ENCODE measurements at places on chromosomes 12 and 14.
A peak's percentile ranks its signal among the peaks of the same experiment; 100 is the strongest.

DNA sequence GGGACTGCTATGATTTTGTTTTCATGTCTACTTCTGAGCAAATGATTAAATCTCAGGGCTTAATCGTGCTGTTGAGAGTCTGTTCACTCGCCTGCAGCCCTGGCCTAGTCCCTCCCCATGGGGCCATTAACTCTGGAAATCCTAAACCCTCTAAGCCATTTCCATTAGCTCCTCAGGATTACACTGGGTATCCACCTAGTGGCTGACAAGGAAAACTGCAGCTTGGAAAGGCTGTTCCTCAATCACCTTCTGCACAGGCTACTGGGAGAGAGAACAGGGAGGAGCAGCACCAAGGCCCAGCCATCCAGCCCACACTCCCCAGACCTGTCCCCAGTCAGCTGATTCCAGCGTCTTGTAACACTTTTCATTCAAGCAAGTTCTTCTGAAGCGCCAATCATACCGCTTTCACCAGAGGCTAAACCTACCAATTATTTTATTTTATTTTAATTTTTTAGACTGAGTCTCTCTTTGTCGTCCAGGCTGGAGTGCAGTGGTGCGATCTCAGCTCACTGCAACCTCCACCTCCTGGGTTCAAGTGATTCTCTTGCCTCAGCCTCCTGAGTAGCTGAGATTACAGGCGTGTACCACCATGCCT is 48.7 kb downstream of the NEUROD4 start:
- DNase-seq: peak; percentile 34

DNA sequence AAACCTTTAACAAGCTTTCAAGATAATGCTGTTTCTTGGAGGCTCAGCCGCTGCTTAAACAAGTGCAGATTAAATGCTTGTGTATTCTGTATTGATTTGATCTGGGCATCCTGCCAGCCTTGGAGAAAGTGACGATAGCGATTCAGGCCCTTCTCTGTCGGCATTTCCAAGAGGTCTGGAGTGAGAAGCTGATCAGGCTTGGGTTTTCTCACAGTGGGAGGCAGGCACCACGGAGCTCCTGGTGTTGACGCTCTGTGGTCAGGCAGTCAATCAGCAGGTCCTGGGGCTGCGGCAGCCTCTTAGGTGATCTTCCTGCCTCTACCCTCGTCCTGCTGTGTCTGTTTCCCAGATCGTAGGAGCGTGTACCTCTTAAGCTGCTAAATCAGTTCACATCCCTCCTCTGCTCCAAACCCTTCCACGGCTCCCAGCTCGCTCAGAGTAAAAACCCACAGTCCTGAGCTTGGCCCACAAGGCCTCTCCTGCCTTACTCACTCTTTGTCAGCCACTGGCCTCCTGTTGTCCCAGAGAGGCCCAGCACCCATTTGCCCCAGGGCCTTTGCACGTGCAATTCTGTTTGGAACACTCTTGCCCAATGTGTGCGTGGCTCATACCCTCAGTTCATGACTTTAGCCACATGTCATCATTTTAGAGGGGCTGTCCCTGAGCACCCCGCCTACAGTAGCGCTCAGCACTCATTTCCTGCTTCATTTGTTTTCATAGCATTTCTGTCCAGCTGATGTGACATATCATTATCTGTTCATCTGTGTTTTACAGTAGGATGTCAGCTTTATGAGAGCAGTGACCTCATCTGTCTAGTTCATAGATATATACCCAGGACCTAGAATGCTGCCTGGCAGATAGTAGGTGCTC is 155.4 kb downstream of the AACS start:
- no peak for DNase-seq

GRCh38 chr12:32116897-32117296 is 10.2 kb downstream of the BICD1 start:
- no peak for DNase-seq

GRCh38 chr14:103206023-103206481 is 82.8 kb downstream of the TNFAIP2 start:
- no peak for DNase-seq

DNA sequence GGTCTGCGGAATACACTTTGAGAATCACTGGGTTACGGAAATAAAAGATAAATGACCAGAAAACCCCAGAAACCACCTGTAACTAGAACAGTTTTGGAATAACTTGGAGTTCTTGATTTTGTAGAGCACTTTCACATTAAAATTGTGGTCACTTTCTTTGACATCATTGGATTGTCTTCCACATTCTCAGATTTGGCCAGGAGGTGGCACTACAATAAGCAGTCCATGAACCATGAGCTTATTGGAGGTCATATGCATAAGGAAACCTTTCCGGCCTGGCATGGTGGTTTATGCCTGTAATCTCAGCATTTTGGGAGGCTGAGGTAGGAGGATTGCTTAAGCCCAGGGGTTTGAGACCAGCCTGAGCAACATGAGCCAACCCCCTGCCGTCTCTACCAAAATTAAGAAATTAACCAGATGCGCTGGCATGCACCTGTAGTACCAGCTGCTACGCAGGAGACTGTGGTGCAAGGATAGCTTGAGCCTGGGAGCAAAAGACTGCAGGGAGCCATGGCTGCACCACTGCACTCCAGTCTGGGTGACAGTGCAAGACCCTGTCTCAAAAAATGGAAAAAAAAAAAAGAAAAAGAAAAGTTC is 107.7 kb upstream of the CAND1 start:
- no peak for DNase-seq

DNA sequence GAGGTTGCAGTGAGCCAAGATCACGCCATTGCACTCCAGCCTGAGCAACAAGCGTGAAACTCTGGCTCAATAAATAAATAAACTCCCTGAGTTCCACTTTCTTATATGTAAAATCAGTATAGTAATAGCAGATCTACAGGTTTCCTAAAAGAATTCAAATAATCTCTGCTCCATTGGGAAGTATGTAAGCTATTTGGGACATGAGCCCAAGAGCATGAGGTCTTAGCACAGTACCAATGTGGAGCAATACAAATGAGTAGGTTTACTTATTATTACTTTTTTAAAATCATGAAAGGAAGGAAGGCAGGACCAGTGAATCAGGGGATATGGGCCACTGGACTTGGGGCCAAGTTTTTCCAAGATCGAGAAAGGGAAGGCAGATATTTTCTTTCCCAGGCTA is 216.9 kb upstream of the DIO2 start:
- DNase-seq: no peak

- no peak for DNase-seq
Measured at GRCh38 chr14:64698903-64699302, 5.3 kb upstream of the PLEKHG3 start.

DNA sequence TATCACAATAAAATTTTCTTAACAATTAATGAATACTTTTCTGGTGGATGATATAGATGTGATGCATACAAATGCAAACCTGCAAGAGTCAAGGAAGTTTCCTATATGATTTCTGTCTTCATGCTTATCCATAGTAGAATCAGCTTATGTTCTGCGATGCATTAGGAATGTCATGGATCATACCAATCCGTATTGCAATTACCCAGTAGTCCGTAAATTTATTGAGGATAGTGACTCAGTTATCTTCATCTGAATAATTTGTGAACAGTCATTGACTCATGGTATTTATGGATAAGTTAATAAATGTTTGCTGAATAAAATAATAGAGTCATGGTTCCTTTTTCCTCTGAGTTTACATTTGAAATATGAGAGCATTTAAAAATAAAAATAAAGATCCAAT is 483.4 kb downstream of the LRFN5 start:
- DNase-seq: no peak

DNA sequence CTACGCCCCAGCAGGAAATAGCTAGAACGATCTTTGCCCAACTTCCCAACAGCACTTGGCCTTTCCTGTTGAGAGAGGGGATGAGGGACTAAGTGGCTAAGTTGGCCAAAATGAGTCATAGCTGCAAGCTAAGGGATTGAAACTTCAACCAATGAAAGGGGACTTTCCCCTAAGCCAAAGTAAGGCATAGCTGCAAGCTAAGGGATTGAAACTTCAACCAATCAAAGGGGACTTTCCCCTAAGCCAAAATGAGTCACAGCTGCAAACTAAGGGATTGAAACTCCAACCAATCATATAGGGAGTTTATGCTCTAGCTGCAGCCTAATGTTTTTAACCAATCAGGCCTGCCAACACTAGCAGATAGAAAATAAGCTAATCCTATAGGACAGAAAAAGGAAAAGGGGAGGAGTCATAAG is 100.5 kb upstream of the SSTR1 start:
- DNase-seq: no peak

- no peak for DNase-seq
Measured at GRCh38 chr12:61070640-61071414, 1189.4 kb upstream of the USP15 start.

- DNase-seq: no peak
Measured at GRCh38 chr12:91562476-91562875, 379.9 kb upstream of the DCN start.

DNA sequence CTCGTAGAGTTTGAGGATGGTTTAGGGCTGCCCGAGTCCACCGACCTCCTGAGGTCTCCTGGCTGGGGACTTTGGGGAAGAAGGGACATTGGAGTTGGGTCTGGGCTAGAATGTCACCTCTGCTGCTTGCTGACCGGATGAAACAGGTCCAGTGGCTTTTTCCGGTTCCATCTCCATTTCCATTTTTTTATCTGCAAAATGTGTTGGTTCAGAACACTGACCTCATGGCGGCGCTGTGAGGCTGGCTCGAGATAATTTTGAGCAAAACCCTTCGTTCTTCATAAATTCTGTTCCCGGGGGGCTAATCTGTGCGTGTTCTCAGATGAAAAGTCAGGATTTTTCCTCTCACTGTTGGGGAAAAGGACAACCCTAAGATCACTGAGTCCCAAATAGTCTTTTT is 11.7 kb upstream of the MYL2 start:
- no peak for DNase-seq

DNA sequence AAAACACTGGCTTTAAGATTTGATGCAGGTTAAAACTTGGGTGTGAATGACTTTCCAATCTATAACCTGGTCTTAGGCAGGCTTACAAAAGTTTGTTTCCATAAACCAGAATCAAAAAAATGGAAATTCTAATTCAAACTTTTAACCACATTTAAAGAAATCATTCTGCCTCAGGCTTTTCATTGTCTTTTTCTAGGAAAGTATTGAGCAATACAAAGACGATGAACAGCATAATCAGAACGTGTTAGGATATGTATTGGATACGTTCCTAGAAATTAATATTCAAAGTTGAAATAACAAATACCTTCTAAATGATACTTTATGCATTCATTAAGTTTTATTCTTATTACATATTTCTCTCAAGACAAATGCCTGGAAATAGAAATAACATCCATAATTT is 172.9 kb downstream of the CEP128 start:
- no peak for DNase-seq

All from SHP77 treated with DMSO at 0.1 percent for 48 hours (cell line).